ENCODE measurements at places on chromosomes 4 and X.

- no peak for DNase-seq
Measured at GRCh38 chr4:15776871-15777648, 1.1 kb upstream of the CD38 start.

GRCh38 chr4:144901141-144901540 is 196.9 kb downstream of the ANAPC10 start:
- DNase-seq: no peak

GRCh38 chr4:5137226-5137625 is 85.9 kb downstream of the STK32B start:
- no peak for DNase-seq

DNA sequence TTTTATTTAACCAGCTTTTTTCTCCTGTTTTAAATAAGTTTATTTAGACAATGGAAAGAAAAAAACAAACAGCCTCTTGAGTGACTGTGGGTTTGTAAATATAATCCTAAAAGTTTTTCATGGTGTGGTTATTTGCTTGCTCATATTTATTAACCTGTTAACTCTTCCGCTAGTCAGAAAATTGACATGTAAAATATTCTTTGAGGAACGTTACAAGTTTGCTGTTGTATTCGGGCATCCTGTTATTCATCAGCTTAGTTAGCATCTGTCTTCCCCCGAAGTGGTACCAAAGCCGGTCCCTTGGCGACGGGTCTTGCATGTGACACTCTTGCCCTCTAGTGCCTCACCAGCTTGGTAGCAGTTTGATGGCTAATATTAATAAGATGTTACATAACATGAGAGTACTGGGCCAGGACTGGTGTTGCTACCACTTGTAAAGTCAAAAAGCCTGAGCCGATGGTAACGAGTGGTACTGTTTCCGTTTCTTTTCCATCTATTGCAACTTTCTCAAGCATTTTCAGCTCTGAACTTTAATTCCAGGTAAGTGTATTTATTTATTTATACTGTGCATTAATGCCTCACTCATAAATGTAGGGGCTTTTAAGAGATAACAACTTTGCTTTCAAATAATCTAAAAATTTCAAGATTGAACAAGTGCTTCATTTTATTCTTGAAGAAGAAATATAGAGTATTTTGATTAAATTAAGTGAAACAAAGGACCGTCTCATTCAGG is at the start of gene NDST3:
Gene NDST3, plus strand, starts transcription at position 434 of the 733 bp plus-strand sequence. CDS start 19,425 bp downstream, outside the sequence.
- DNase-seq: peak; percentile 56

- peak; percentile 35 for DNase-seq
Measured at GRCh38 chrX:40012868-40013265, 84.9 kb downstream of the BCOR start.

DNA sequence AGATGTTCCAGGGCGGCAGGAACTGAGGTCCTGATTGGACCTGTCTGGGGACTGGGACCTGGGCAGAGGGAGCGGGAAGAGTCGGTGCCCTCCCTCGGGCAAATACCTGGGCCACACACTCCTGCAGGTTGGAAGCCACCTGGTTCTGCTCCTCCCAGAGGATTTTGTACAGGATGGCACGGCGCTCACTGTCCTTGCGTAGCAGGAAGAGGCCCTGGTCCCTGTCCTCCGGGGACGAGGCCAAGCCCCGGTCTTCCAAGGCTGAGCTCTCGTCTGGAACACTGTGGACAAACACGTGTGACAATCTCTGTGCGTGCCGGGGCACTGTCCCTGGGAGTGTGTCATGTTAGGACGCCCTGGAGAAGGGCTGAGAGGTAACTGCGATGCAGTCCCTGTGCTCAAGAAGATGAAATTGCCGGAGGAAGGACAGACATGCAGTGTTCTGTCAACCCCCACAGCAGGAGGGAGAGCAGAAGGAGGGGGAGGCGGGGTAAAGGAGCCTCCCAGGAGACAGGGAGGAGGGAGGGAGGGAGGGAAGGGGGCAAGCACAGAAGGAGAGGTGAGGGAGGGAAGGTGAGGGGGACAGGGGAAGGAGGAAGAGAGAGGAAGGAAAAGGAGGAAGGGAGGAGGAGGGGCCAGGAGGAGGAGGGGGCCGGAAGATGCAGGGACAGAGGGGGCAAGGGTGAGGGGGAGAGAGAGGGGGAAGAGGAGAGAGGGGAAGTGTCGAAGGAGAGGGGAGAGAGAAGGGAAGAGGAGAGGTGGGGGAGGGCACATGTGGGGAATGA is 29.0 kb downstream of the PDHA1 start:
- DNase-seq: peak; percentile 13

DNA sequence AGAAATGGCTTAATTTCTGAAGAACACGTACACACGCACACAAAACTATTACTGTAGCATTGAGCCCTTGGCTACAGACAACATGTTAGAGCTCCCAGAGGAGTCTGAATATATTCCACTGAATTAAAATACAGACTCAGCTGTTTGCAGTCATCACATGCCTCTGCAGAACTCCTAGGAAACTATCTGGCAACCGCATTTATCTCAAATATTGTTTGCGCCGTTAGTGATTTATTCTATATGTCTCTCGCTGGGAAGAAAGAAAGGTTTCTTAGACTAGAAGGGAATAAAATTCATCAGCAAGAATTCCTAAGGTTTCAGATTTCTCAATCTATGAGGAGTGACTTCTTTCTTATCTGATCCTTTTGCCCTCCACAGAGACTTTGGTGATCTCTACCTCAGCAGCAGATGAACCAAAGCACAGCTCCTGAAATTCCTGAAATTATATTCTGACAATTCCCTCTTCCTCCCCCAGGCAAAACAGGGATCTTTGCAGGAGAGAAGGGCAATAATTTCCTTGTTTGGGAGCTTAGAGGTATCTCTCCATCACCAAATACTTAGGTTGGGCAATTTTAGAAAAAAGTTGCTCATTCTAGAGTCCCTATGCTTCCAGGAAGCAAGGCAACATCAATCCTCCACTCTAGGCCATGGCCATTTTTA is 199.2 kb downstream of the APBB2 start:
- DNase-seq: no peak

DNA sequence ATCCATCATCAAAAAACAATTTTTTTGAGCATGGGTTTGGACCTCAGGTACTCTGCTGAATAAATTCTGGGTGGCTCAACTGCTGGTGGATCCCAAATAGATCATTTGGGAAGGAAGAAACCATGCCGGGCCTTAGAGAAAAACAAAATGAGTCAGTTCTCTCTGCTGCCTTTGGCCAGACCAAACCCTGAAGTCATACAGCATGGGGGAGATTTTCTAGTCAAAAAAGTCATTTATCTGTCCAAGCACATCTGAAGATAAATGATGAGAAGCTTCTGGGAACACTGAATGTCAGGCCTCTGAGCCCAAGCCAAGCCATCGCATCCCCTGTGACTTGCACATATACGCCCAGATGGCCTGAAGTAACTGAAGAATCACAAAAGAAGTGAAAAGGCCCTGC is 261.4 kb downstream of the DHX15 start:
- no peak for DNase-seq

GRCh38 chrX:29466456-29466855 is 748.9 kb upstream of the MAGEB2 start:
- no peak for DNase-seq

GRCh38 chrX:34299451-34299967 is 167.4 kb upstream of the FAM47A start:
- no peak for DNase-seq

DNA sequence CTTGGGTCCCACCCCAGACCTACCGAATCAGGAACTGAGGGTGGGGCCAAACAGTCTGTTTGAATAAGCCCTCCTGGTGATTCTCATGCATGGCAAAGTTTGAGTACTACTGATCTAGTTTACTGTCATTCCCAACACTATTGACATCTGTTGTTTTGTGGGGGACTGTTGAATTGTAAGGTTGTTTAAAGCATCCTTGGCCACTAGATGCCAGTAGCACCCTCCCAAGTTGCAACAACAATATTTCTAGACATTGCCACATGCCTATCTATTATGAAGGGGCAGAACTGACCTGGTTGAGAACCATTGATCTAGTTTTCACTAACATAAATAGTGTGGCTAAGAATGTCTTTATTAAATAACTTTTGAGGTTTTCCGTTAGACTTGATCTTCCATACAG is 15.1 kb downstream of the TAF9B start:
- DNase-seq: no peak

Data from suppressor macrophage (primary cell).